ENCODE measurements at places on chromosomes 1 and 21.
A peak's percentile ranks its signal among the peaks of the same experiment; 100 is the strongest.

DNA sequence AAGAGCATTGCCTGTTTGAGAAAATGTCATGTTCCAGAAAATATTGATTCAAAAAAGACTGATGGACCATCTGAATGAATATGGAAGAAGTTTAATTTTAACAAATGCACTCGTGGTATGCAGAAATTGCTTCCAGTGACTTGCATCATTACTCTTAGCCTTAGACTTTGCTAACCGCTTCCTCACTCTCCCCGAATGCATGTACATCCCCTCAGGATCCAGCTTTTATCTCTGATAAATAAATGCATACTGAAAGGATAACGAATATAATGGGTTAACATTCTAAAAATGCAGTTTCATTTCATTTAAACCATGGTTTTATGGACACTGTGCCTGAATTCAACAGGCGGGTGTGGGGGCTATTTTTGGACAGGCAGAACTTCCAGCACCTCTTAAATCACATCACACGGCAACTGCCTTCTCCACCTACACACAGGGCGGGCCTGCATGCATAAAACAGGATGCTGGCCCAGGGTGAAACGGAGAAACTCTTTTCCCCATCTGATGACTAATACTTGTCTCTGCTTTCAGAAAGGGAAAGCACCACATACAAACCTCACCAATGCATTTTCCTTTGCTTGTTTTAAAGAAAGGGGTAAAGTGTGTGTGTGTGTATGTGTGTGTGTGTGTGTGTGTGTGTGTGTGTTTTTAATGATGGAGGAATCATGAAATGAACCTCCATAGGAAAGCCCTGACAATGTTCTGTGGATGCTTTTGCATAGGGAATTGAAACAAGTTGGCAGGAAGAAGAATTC, 48.7 kb downstream of the SPAG17 start:
- DNase-seq: no peak

- DNase-seq: no peak
Measured at GRCh38 chr1:10651389-10651766, 145.1 kb downstream of the CASZ1 start.

GRCh38 chr1:21567241-21568005, 58.2 kb downstream of the ALPL start:
- no peak for DNase-seq

DNA sequence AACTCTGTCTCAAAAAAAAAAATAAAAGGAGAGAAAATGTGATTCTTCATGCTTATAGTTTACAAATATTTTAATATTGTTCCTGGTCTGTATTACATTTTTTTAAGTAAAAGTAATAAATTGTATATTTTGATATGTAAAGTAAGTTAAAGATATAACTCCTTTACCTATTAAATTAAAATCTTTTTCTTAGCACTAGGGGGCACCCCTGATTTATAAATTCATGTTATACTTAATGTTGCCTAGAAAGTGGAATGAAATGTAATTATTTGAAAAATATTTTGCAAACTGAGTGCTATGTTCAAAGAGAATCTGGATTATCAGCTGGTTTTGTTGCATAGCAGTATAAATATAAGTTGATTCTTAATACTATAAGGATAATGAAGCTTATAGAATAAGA, 49.2 kb downstream of the RALGPS2 start:
- no peak for DNase-seq

DNA sequence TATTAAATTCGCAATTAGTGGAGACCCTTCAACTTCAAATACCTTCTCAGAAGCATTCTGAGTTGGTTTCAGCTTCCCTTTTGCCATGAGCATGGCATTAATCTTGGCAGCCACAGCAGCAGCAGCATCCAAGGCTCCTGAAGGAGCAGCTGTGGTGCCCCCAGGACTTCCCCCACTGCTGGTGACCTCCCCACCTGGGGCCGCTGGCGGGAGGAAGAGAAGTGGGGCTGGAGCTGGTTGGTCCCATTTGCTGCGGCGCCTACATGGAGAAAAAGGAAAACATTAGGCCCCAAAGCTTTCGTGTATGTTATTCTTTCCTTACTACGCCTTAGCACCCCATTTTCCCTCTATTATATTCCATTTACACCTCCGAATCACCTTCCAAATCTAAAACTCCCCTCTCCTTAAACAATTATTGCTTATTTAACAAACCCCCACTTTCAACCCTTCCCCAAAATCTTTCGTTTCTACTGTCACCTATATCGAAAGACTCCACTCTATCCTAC, 569 bp downstream of the KHDC4 start:
- no peak for DNase-seq

DNA sequence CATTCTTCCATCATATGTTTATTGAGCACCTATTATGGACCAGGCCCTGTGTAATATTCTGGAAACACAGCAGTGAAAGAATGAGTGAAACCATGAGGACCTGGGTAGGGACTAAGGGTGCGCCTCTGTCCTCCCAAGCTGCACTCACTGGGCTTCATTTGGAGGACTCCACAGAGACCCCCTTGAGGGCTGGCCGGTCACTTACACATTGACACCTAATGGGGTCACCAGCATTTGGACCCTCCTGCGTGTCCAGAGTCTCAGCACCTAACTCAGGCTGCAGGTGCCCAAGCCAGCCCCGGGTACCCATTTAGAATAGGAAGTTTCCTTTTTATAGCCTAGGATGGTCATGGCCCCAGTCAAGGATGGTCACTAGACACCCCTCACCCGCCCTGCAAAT, 2.8 kb upstream of the FNDC5 start:
- DNase-seq: no peak

DNA sequence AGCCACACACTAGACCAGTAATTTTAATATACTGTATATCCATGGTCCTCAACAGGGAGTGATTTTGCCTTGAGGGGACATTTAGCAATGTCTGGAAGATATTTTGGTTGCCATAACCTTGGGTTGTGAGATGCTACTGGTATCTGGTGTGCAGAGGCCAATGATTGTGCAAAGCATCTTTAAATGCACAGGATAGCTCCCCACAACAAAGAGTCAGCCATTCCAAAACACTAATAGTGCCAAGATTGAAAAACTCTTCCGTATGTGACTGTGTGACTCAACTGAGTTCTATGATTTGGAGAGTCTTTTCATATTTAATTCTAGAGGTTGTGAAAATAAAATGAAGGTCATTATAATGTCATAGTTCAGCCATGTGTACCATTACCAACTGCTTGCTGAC, 141.4 kb upstream of the CACYBP start:
- no peak for DNase-seq

- DNase-seq: no peak
Measured at GRCh38 chr1:221001167-221001566, 121.9 kb downstream of the HLX start.

DNA sequence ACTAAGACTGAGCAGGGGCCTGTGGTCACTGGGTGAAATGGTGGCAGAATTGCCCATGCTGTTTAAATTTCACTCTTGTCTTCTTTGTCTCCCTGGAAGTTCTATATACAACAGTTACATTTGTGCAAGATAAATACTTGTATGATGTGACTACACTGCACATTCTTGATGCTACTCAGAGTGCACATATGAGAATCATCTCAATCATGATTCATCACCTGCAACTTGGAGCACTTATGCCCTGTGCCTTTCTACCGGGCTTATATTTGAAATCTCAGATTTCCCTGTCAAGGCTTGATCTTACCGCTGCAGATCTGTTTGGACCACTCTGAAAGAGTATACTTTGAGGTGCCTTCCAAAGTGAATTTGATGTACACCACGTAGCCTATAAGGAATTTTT, 10.6 kb downstream of the PGM1 start:
- DNase-seq: no peak

- DNase-seq: no peak
Measured at GRCh38 chr1:46403916-46404315, 9.8 kb downstream of the FAAH start.

DNA sequence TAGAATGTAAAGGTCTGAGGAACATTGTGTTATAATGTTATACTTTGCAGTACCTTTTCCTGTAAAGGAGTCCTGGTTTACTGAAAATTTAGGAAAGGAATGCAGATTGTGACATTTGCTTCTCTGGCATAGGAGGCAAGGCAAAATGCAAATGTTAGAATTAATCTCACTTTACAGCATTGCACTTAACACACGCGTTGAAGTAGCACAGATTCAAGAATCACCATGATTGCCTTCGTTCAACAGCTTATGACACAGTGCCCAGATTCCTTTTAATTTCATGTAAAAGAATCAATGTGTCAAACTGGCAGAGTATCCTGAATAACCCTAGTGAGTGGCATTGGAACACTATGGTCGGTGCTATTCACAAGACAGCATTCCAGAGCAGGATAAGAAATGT, 47.4 kb downstream of the RGS7 start:
- DNase-seq: peak; percentile 60

- DNase-seq: no peak
Measured at GRCh38 chr21:43916691-43917514, 51.9 kb downstream of the AGPAT3 start.

DNA sequence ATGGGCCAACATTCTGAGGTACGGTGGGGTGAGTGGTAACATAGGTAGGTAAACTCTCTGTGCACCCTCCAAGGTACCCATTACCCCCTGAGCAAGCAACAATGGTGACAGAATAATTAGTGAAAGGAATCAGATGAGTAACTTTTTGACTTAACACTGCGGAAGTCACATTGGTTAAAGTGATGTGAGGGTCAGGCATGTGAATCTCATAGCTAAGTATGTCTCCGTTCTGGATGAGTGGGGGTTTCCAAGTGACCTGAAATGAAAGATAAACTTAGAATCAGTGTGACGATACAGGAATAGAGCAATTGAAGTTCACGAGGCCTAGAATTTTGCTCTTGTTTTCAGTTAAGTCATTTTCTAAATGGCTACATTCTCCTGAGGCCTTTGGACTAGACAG, 311.7 kb downstream of the KCTD3 start:
- no peak for DNase-seq

DNA sequence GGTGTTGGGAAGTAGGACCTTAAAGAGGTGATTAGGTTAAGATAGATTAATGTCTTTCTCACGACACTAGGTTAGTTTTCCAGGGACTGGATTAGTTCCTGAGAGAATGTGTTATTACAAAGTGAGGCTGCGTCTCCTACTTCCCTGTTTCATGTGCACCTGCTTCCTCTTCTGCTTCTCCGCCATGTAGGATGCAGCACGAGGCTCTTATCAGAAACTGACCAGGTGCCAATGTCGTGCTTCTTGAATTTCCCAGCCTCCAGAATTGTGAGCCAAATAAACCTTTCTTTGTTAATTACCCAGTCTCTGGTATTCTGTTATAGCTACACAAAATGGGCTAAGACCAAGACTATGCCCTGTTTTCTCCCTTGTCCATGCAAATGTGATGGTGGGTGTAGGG, 152.2 kb upstream of the LMO4 start:
- DNase-seq: no peak

GRCh38 chr1:56132520-56132919, 446.8 kb downstream of the PLPP3 start:
- DNase-seq: no peak

DNA sequence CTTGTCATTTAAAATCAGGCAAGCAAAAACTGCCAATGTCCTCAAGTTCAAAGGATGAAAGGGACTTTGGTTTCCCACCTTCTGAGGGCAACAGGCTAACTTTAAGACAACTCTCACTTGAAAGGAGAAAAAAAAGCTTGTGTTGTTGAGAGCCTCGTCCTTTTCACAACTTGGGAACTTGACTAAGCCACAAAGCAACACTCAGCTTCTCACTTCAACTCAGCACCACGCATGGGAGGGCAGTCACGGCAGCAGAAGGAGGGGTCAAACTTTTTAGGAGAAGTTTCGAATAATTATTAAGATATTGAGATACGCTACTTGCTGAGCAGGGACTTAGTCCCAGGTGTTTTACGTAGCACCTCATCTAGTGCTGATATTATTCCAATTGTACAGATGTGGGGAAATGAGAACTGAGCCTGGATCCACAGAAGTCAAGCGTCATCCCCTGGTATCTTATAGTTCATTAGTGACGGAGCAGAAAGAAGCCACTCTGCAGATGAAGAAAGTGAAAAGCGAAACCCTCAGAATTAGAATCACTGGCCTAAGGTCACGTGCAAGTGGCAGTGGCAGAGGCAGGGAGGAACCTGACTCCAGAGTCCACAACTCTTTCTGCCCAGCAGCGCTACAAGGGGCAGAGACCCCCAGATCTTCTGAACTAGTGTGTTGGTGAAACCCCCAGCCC, 83.6 kb downstream of the JAK1 start:
- no peak for DNase-seq

GRCh38 chr1:203173011-203173555, 2.5 kb downstream of the MYBPH start:
- DNase-seq: no peak

DNA sequence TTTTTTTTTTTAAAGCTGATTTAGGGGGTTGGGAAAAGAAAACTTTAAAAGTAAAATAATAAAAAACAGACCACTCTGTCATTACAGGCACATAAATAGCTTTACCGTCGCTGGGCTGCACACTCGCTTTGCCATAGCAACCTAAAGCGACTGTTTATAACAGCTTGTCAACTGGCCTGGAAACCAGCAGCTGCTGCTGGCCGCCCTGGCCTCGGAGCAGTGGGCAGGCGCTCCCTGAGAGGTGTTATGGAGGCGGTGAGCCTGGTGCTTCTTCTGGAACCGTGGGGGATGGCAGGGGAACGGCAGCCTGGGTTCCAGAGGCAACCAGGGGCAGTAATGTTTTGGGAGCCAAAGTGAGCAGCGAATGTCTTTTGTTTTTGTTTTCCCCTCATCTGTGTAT, 45.7 kb downstream of the ATP2B4 start:
- DNase-seq: no peak

DNA sequence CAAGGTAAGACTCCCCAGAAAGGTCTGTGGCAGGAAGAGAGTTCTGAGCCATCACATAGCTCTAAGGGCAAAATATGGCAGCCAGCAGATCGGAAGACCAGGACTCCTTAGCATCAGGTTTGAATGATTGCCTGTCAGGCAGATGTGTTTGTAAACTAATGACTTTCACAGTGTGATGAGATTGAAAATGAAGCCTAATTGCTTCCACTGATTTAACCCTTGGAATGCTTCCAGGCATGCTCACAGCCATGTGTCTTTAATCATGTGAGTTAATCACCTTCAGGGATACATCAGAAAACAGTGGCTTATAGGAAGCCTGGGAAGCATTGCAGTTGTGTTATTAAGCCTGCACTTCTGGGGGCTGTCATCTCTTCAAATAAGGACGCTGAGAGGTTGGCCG, 82.8 kb downstream of the LRRC53 start:
- no peak for DNase-seq

GRCh38 chr1:101235216-101235695, 1.6 kb upstream of the S1PR1 start:
- no peak for DNase-seq

DNA sequence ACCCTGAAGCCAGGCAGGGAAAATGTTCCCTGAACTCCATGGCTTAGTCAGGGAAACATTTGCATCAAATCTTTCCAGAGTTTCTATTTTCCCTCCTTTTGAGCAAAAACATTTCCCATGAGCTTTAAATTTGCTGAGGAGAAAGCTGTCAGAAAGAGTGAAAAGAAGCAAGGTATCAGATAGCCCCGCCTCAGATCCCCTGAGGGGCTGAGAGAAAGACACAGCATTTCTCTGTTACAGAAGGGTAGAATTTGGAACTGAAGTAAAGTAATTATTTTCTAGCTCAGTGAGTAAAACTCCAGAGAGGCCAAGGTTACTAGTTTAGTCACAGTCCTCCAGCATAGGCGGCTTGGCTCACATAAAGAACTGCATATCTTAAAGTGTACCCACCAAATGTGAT, 10.6 kb downstream of the FMO1 start:
- DNase-seq: no peak

GRCh38 chr1:168991667-168992475, 114.6 kb upstream of the ATP1B1 start:
- no peak for DNase-seq
